CD4-positive, alpha-beta memory T cell (primary cell): ENCODE measurements at places on chromosomes 6 and 20.
A peak's percentile ranks its signal among the peaks of the same experiment; 100 is the strongest.

- no peak for DNase-seq
Measured at GRCh38 chr6:6816716-6817115, 228.2 kb downstream of the LY86 start.

DNA sequence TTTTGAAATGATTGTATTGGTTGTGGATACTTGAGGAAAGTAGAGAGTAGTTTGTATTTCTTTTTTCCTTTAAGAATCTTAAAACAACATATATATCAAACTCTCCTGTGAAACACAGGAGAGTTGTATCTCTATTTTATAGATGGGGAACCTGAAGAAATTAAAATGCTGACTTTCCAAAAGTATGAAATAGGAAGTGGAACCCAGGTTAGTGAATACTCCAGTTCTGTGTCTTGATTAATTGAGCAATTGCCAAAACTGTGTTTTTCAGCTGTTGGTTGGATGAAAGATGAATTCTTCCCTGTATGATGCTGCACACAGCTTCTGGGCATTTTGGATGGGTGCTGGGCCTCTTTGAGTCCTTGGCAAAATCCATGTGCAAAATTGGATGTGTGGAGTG is 86.3 kb downstream of the ARID1B start:
- no peak for DNase-seq

GRCh38 chr6:161227004-161227960 is 46.6 kb downstream of the AGPAT4 start:
- DNase-seq, result no peak

- DNase-seq, result no peak
Measured at GRCh38 chr6:69622924-69623323, 173.9 kb downstream of the LMBRD1 start.

GRCh38 chr6:131782764-131783163 is 25.1 kb upstream of the ENPP1 start:
- no peak for DNase-seq

- DNase-seq, result no peak
Measured at GRCh38 chr6:13761361-13762036, 49.9 kb upstream of the RANBP9 start.

DNA sequence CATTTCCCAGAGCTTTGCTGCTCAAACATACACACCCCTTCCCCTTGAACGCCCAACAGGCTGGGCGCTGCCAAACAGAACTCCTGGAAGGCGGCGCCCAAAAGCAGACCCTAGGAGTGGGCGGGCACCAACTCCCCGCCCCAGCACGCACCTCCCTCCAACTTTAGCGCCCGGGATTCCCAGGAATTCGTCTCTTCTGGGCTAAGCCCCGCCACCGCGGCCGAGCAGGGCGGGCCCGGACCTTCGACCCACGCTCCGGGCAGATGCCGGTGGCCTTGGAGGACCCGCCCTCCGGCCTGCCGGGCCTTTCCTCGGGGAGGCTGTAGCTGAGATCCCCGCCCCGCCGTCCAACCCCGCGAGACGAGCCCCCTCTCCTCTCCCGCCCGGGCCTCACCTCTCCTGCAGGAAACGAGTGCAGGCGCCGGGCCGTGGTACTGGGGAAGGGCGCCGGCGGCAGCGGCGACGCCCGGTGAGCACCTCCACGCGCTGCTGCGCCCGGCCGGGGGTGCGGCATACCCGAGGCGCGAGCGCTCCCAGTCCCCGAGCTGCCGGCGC is 659 bp downstream of the MCUR1 start:
- no peak for DNase-seq

- no peak for DNase-seq
Measured at GRCh38 chr6:98747960-98748359, 86.4 kb upstream of the POU3F2 start.

- no peak for DNase-seq
Measured at GRCh38 chr6:112649853-112650252, 302.7 kb downstream of the RFPL4B start.

DNA sequence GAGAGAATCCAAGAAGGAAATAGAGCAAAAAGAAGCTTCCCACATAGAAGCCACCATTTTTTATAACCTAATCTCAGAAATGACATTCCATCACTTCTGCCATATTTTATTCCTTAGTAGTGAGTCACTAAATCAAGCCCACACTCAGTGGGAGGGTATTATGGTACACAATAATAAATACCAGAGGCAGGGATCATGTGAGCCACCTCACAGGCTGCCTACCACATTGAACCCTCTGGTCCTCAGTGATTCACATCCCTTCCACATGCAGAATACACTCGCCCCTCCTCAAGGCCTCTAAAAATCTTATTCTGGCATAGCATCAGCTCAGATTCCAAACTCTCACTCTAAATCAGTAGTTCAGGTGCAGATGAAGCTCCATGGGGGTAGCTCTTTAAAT is 49.4 kb downstream of the TMC2 start:
- no peak for DNase-seq

GRCh38 chr20:33176101-33176500 is 8.1 kb downstream of the BPIFA2 start:
- no peak for DNase-seq

DNA sequence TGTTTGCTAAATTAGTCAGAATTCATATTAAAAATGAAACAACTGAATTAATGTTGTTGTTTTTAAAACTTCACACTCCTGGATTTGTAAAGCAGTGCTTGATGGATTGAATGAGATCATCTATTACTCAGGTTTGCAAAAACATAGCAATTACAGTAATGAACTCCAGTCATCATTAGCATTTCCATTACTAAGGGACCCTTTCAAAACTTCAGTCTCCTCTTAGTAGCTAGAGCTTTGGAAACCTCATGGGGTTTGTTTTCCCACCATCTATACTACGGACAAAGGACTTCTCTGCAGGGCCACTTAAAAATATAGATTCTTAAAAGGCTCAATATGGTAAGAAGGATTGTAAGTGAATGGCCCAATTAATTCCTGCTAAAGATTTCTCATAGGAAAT is 209.9 kb upstream of the PRND start:
- no peak for DNase-seq

DNA sequence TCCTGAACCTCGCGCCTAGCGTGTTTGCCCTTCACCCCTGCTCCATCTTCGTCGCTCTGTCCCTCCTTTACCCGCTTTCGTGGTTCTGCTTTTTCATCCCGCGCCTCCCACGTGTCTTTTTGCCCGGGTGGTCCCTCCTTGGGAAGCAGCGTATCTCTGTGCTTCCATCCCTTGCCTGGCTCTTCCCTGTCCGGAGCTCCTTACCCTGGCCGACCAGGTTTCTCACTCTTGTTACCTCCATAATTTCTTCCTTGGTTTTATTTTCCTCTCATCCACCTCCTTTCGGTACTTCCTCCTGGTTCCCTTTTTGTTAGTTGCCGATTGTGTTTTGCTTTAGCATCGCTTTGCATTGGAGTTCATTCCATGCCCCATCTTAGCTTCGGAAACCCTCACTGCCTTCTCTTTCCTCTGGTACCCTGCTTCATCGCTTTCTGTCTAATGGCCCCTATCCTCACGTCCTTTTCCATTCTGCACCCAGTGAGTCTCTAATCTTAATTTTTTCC is 735 bp downstream of the FAM135A start:
- no peak for DNase-seq

- DNase-seq, result no peak
Measured at GRCh38 chr6:31712296-31712695, 2.9 kb upstream of the LY6G6D start.

- no peak for DNase-seq
Measured at GRCh38 chr6:170122651-170123050, 168.2 kb downstream of the DLL1 start.

GRCh38 chr6:34235307-34236130 is 1.2 kb upstream of the HMGA1 start:
- peak; percentile 84 for DNase-seq

DNA sequence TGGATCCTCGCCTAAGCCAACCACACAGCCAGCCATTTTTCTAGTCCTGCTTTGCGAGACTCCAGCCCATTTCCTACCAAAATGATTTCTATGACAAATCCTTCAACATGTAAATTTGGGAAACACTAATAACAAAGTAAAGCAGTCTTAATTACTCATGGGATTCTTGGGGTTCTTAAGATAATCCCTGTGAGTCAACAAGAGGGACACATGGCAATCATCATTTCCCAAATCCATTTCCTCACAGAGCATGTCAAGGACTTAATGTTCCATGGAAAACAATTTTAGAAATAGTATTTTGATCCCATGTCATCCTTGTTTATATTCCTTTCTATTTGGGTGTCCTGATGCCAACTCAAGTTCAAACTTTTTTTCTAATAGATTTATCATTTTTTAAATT is 322.7 kb upstream of the NOX3 start:
- no peak for DNase-seq

- DNase-seq, result peak; percentile 77
Measured at GRCh38 chr20:63434599-63435378, 37.7 kb downstream of the KCNQ2 start.

DNA sequence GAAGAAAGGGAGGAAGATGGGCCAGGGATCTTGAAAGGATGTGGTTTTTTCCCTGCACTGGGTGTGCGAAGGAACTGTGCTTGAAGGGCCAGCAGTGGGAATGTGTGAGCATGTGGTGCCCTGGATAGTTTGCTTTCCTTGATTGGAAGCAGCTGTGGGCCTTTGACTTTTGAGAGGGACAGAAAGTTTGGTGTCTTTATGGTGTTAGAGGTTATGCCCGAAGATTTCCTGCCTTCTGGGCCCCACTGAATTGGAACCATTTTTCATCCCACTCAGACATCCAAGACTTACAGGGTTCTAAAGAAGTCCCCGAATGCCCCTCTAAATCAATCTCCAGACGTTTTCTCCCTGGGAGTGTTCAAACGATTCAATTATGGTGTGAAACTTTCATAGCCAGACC is 23.5 kb upstream of the EDN3 start:
- no peak for DNase-seq

DNA sequence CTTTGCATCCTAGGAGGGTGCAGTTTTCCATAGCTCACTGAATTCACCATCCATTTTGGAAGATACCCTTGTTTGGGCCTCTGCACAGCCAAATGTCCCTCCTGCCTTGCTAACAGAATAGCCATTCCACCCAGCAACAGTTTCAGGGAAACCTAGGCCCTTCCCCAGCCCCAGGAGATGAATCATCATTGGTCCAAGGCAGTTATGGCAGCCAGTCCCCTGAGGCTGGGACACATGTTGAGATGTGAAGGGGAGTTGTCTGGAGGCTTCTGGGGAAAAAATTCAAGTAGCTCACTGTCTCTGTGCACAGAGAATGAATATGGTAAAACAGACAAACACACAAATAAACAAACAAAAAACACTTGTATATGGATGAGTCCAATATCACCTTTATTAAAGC is 17.4 kb upstream of the SIRPB2 start:
- DNase-seq, result no peak

- peak; percentile 15 for DNase-seq
Measured at GRCh38 chr6:89122625-89123024, 4.8 kb upstream of the SRSF12 start.

GRCh38 chr20:29325304-29325640 is 1932.2 kb upstream of the DEFB115 start:
- no peak for DNase-seq
